Stimulated activated CD4-positive, alpha-beta T cell treated with anti-CD3 and anti-CD28 coated beads, Interleukin-1b, Interleukin-23, amount 100 ng/mL, for 24 hours (primary cell): ENCODE measurements at places on chromosomes 3 and 15.

- DNase-seq = no peak
These were observed 23.6 kb downstream of the CCR1 start for GRCh38 chr3:46184469-46184868.

DNA sequence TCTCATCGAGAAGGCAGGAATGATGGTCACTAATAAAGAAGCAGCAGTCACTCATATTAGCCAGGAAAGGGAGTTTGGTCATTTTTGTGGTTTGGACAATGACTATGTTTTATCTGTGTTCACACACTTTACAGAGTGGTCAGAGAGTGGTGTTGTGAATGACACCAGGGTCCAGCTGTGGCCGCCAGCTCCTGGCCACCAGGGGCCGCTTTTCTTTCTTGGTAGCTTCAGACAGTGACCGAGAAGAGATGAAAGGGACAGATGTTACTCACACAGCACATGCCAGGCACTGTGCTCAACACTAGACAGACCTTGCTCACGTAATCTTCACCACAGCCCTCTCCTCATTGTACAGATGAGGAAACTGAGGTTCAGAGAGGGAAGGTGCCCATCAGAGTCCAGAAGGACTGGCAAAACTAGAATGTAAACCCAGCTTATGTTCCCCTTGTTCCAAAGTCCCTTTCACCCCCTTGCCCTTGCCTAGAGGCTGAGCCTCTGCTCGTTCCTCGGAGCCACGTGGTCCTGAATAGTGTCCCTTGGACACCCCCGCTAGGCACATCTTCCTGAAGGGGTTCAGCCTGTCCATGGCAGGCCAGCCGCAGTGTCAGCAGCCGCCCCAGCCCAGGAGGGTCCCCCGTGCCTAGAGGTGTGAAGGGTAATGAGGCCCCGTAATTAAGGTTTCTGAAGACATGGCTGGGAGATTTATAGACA is 55.6 kb downstream of the CYP11A1 start:
- DNase-seq = no peak

- DNase-seq = no peak
These were observed 384.3 kb upstream of the RARB start for GRCh38 chr3:25043749-25044148.

- no peak for DNase-seq
These were observed 243.1 kb upstream of the SETMAR start for GRCh38 chr3:4060064-4060463.

DNA sequence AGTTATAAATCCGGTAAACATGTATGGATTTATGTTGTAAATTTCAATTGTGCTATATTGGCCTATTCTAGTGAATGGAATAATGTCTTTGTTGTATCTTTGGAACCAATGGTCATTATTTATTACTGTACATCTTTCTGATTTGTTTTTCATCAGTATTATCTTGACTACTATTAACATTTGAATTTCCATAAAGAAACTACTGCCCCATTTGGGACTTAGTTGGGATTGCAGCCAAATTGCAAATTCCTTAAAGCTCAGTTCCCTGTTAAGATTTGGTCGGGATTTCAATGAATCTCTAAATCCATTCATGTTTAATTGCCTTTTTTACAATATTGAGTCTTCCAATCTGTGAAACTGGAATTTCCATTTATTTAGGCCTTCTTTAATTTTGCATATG is 822.4 kb upstream of the CADM2 start:
- DNase-seq = no peak

GRCh38 chr3:161879470-161879869 is 382.9 kb downstream of the OTOL1 start:
- no peak for DNase-seq

GRCh38 chr15:73321496-73322450 is 47.0 kb downstream of the HCN4 start:
- no peak for DNase-seq

DNA sequence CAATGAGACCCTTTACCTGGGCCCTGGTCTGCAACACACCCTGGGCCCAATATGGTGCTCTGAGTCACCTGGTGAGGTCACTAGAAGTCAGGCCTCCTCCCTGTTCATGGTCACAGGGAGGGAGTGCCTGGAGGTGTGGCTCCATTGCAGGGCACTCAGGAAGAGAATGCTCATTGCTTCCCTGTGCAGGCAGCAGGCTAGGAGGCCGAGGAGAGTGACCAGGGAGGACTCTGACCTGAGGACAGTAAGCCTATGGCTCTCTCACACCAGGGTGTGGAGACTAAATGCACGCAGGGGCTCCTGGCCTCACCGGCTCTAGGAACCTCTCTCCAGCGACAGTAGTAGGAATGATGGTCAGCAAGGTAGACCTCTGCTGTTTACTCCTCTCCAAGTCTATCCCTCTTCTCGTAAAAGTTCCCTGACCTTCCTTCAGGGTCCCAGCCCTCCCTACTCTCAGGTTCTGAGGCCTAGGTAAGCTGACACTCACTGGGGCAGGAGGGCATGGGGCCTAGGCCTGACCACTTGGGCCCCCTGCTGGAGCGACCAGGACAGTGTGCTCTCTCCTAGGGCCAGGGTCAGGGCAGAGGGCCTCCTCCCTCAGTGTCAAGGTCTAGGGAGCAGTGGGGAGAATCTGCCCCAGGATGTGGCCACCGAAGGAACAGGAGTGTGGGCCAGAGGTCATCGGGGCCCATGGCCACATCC is 9.6 kb upstream of the SLCO2A1 start:
- DNase-seq = no peak

DNA sequence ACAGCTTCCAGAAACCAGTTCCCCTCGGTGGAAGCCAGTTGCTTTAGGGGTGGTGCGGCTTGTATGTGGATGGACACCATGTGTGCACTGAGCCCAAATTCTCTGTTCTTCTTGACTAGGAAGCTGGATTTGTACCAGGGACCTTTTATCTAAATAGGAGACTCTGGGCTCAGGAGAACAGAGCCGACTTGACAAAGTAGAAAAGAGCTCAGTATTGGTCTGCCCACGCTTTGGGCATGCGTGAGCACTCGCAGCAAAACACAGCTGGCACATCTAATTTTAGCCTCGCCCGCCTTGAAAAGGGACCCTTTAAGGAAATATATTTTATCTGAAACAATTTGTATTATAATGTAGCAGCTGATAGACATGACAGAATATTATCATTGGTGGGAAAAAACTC is 1.1 kb upstream of the RBMS3 start:
- no peak for DNase-seq

- DNase-seq = no peak
These were observed 1.3 kb upstream of the TWF2 start for GRCh38 chr3:52240059-52240885.

GRCh38 chr15:29093065-29093435 is 176.6 kb downstream of the NSMCE3 start:
- no peak for DNase-seq
